ENCODE measurements at places on chromosomes 3 and 15.

DNA sequence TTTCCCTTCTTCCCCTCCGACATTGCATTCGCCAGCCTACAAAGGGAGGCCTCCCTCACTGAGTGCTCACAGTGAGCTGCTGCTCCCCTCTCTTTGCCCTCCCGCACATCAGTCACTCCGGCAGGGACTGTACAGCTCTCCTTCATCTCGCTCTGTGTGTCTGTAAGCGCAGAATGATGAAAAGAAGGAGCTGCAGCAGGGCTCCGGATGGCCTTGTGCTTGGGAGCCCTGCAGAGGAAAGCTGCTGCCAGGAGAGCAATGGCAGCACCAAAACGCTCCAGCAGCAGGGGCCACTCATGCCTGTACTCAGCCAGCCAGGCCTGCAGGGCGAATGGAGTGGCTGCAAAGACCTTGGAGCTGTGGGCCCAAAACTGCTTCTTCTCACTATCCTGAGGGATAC, 107.0 kb upstream of the NSMCE3 start:
- no peak for DNase-seq

DNA sequence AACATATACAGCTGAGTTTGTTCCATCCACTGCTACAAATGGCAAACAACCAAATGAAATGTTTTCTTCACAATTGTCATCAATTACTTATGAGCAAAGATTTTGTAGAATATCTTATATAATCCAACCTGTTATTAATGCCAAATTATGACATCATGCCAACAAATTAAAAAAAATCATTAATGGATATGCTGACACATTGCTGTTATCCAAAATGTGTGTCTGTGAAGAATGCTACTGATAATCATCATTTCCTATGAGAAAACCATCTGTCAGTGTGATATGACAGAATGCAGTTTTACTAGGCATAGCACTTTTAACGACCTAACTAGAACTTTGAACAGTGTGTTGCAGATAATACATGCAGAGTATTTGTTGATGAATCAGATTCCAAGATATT, 556.5 kb upstream of the KCNMB2 start:
- no peak for DNase-seq

GRCh38 chr3:65625305-65625704, 413.4 kb downstream of the MAGI1 start:
- no peak for DNase-seq

DNA sequence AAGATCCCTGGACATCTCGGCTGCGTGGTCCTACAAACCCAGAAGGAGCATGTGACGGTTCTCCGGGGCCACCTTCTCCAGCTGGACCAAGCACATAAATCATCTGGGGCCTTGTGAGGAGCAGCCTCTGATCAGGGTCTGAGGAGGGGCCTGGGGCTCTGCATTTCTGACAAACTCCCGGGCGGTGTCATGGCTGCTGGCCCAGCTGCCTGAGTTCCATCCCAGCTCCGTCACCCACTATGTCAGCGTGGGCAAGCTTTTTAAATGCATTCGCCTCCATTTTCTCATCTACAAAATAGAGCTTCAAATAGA, 126.3 kb upstream of the MEF2A start:
- DNase-seq: no peak

DNA sequence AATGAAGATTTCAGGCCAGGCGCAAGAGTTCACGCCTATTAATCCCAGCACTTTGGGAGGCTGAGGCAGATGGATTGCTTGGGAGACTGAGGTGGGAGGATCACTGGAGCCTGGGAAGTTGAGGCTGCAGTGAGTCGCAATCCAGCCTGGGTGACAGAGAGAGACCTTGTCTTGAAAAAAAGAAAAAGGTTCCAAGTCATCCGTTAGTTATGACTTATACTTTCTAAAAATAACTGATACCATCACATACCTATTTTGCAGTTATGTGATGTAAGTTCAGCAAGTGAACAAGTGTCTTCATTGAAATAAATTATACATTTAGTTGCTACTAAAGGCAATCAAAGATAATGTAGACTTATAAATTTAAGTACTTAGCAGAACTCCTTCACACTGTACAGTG, 22.1 kb downstream of the CLPX start:
- no peak for DNase-seq

GRCh38 chr3:23202921-23203707, at the start of gene UBE2E2:
Gene UBE2E2, plus strand, starts transcription at chr3:23203327.
- DNase-seq: peak; percentile 33

GRCh38 chr3:64457811-64458210, 230.0 kb downstream of the ADAMTS9 start:
- no peak for DNase-seq

- peak; percentile 8 for DNase-seq
Observed at GRCh38 chr3:134754768-134755559, 40.1 kb upstream of the EPHB1 start.

DNA sequence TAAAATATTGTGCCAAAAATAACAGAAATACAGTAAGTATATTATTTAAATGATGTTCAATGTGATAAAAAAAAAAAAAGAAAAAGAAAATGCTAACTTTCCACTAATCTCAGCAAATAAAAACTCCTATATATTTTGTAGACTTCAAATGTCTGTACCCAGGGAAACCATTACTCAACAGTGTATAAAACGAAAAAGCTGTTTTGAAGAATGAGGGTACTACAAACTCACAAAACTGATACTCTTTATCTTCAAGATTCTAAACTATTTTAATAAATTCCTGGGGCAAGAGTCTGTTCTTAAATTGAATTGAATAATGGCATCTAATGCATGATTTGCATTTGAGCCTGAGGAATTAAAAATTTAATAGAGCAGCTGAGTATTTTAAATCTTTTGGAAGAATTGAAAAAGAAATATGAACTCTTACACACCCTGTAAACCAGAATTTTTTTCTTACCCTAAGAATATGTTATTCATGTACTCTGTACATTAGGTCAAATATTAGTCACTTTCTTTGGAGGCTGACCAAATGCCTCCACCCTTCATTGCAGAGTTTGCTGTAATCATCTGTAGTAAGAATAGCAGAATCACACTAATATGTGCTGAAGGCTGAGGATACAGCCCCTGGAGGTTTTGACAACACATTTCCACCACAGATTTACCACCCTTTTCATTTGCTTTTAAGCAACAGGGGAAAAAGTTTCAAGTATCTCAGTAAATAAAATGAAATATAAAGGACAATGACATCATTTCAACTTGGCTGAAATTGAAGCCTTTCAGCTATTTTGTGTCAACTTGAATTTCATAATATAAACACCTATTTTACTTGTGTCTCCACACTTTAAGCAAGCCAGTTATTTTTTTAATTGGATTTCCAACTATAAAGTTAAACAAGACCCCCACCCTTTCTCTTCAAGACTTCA, 79.7 kb downstream of the FBN1 start:
- DNase-seq: peak; percentile 27

GRCh38 chr3:59234884-59235633, 185.2 kb upstream of the CFAP20DC start:
- DNase-seq: no peak

- no peak for DNase-seq
Observed at GRCh38 chr3:194702545-194702944, 16.9 kb downstream of the FAM43A start.

GRCh38 chr3:38556640-38557358, 60.7 kb downstream of the EXOG start:
- DNase-seq: no peak

GRCh38 chr15:94848054-94848453, 616.7 kb downstream of the MCTP2 start:
- no peak for DNase-seq

- DNase-seq: no peak
Observed at GRCh38 chr3:185175370-185175987, 22.6 kb upstream of the C3orf70 start.

- no peak for DNase-seq
Observed at GRCh38 chr3:100216713-100217112, 44.1 kb upstream of the TBC1D23 start.

DNA sequence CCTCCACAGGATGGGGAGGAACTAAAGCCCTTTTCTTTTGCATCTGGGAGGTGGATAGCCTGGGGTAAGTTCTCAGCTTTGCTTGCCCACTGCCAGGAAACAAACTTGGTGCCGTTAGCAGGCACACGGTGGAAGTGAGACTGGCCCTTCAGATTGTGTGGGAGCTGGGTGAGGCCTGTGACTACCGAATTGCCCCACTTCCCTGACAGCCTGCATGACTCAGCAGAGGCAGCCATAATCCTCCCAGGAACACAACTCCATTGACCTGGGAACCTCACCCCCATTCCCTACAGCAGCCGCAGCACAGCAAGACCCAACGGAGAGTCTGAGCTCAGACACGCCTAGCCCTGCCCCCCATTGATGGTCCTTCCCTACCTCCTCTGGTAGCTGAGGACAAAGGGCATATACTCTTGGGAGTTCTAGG, 282.6 kb downstream of the KLF13 start:
- DNase-seq: no peak

- no peak for DNase-seq
Observed at GRCh38 chr3:27633224-27633545, 88.9 kb downstream of the EOMES start.

- no peak for DNase-seq
Observed at GRCh38 chr3:98626151-98626550, 32.7 kb upstream of the CPOX start.

- DNase-seq: peak; percentile 36
Observed at GRCh38 chr3:14435175-14436014, 33.0 kb downstream of the SLC6A6 start.

DNA sequence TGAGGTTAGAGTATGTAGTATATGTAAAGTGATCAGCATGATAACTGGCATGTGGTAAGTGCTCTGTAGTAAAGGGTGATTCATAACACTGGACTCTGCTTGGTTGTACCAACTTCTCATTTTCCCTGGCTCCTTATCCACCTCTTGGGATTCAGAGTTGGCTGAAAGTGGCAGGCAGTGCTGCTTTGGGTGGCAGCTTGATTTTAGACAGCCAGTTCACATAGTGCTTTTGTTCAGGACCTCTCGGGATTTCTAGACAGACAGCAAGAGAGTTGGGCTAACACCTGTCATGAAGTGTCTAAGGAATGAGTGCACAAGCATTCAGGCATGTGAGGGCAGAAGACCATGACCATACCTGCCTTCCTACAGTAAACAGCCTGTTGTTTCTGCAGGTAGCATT, 69.0 kb downstream of the RBM6 start:
- DNase-seq: peak; percentile 32

- no peak for DNase-seq
Observed at GRCh38 chr3:187516446-187517185, 148.4 kb downstream of the RTP4 start.

- DNase-seq: no peak
Observed at GRCh38 chr15:62219799-62220198, 54.7 kb upstream of the C2CD4B start.

GRCh38 chr3:22098021-22098420, 347.0 kb upstream of the ZNF385D start:
- no peak for DNase-seq

- DNase-seq: no peak
Observed at GRCh38 chr3:129286081-129286480, 7.4 kb downstream of the HMCES start.

GRCh38 chr15:32859996-32860395, 142.2 kb downstream of the GREM1 start:
- DNase-seq: no peak

- peak; percentile 36 for DNase-seq
Observed at GRCh38 chr15:37015451-37015850, 84.9 kb downstream of the MEIS2 start.

DNA sequence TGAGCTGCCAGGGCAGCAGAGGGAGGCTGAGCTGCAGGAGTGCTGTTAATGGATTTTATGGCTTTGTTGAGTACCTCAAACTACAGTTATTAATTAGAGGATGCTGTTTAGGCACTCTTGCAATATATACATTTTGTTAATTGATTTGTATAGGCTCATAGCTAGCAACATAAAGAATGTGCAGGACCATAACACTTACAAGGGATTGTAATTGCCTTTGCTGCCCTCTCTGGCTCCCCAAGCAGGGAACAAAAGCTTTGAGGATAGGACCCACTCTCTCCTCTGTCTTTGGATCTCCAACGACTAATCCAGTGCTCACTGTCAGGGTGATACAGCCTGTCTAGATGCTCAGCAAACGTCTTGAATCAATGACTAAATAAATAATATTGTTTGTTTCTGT, 1.2 kb upstream of the CLSTN2 start:
- no peak for DNase-seq

- no peak for DNase-seq
Observed at GRCh38 chr3:124920718-124921117, 13.8 kb downstream of the MUC13 start.

GRCh38 chr3:124057420-124057819, 65.5 kb upstream of the ROPN1 start:
- no peak for DNase-seq

- no peak for DNase-seq
Observed at GRCh38 chr15:74820056-74820455, 6.4 kb upstream of the CPLX3 start.

DNA sequence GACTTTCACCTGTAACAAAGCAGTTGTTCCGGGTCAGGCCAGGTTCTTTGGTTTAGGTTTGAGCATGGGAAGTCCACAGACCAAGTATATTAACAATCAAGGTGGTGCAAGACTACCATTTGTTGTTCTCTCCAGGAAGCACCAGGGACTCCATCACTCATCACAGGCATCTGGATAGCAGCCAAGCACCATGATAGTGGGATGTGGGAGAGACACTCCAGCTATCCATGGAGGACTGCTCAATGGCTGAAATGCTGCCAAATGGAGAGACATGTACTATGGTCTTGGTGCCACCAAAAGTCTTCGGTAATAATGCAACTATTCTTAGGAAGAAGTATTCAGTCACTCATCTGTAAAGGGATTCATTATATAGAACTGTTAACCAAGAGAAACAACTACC, 143.0 kb downstream of the TNIK start:
- peak; percentile 52 for DNase-seq

- peak; percentile 14 for DNase-seq
Observed at GRCh38 chr3:49470714-49471420, 800 bp downstream of the DAG1 start.

DNA sequence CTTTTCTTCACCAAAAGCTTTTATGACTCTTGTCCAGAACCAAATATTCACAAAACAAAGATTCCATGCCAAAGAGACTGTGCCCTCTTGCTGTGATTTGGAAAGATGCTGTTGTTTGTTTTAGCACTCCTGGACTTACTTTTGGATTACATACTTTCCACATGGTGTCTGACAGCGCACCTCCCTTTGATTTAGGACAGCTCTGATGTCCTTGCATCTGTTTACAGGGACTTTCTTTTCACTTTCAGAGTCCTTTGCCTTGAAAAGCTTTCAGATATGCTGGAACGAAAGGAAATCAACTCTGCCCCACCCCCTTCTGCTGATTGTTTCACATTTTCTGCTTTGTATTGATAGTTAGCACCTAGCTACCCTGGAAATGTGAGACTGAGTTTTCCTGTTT, 133.0 kb upstream of the NR2E3 start:
- no peak for DNase-seq

Measured in kidney glomerular epithelial cell (primary cell).